ENCODE measurements at places on chromosomes 1 and 21.

GRCh38 chr21:21046063-21046462 lies 47.9 kb downstream of the NCAM2 start:
- DNase-seq = no peak

GRCh38 chr1:61202854-61203598 lies 120.7 kb downstream of the NFIA start:
- DNase-seq = no peak

DNA sequence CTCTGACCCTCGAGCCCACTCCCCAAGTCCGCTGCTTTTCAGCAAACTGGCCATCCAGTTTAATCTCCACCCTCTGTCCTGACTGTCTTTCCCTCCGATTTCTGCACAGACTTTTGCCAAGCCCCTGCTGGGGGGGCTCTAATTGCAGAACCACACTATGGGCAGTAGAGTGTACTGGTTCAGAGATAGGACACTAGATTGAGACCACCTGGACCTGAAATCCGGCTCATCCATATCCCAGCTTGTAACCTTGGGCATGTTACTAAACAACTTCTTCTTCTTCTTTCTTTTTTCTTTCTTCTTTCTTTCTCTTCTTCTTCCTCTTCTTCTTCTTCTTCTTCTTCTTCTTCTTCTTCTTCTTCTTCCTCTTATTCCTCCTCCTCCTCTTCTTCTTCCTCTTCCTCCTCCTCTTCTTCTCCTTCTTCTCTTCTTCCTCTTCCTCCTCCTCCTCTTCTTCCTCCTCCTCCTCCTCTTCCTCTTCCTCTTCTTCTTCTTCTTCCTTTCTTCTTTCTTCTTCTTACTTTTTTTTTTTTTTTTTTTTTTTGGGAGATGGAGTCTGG lies 7.7 kb downstream of the LRRC71 start:
- no peak for DNase-seq

- peak; percentile 32 for DNase-seq
These were observed 14.3 kb downstream of the QSOX1 start for GRCh38 chr1:180168786-180169639.

GRCh38 chr1:168484083-168484482 lies 59.7 kb downstream of the XCL2 start:
- no peak for DNase-seq

GRCh38 chr1:163528710-163529348 lies 207.1 kb downstream of the NUF2 start:
- no peak for DNase-seq

GRCh38 chr1:172917972-172918371 lies 132.8 kb downstream of the TNFSF18 start:
- DNase-seq = no peak

DNA sequence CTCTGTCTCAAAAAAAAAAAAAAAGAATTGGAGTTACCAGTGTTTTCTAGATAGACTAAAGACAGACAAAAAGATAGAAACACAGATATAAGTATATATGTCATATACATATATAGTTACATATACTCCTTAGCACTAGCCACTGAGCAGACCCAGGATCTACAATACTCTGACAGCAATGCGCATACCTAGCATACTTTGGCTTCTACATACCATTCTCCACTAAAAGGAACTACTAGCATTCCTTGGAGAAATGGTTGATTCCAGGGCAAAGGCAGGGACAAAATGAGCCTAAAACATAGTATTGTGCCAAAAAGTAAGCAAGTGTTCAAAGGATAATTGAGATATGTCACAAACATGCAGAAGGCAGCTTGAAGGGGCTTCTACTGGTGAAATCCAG lies 22.7 kb downstream of the SYNJ1 start:
- DNase-seq = no peak

GRCh38 chr1:157961805-157962762 lies 31.4 kb upstream of the KIRREL1 start:
- no peak for DNase-seq

DNA sequence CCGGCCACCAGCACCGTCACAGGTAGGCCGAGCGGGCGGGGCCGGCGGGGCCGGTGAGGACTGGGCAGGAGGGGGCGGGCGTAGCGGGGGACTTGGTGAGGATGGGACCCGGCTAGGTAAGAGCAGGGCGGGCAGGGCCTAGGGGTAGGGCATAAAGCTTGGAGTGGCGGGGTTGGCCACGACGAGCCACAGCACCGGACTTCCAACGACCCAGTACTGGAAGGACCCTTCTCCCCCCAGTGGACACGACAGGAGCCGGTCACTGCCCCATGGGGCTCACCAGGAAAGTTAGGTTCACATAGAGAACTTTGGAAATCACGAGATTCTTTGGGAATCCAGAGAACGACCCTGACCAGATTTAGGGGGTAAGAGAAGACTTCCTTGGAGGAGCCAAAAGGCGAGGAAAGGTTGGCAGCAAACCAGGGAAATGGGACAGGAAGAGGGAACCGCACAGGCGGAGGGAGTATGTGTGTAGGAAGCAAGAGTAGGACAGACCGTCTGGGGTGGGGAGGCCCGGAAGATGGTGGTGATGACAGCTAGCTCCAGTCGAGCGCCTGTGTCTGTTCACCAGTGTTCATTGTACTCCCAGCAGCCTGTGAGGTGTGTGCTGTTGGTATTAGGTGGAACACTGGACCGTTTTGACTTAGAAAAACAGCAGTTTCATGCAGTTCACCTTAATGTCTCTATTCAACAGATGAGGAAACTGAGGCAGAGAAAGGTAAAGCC lies 20.4 kb downstream of the ZNF362 start:
- no peak for DNase-seq

DNA sequence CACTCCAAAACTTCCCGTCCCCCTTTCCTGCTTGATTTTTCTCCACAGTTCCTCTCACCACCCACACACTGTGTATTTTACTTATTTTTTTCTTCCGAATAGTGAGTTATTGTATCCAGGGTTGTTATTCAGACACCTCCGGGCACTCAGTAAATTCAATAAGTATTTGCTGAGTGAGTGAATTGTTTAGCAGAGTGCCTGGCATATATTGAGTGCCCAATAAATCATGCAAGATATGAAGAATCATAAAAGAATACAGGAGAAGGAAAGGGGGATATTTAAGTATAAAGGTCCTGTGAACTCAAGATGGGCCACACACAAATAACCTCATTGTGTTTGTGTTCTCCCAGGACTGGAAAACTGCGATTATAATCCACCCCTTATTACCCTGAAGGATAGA lies 139.9 kb downstream of the GALNT2 start:
- no peak for DNase-seq

DNA sequence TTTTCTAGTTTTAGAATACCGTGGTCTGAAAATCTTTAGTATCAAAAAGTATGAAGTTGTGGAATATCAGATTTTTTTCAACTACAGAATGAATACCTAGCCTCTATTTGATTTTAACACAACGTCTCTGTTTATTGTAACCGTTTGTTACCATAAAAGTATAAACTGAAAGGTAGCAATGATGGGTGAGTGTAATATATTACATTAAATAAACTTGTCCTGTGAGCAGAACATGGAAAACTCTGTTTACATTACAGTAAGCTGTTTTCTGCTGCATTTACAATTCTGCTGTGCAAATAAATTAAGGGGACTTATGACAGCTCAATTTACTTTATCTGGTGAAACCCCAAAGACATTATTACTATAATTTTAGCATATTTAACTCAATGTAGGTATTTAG lies 62.5 kb downstream of the CHRM3 start:
- no peak for DNase-seq

GRCh38 chr1:211606332-211606913 lies 27.5 kb upstream of the SLC30A1 start:
- DNase-seq = no peak

GRCh38 chr1:51520700-51521248 lies 1.7 kb upstream of the EPS15 start:
- DNase-seq = no peak

GRCh38 chr1:65009724-65010420 lies 43.5 kb upstream of the JAK1 start:
- DNase-seq = no peak

GRCh38 chr1:91065337-91065736 lies 43.5 kb upstream of the ZNF644 start:
- DNase-seq = no peak

DNA sequence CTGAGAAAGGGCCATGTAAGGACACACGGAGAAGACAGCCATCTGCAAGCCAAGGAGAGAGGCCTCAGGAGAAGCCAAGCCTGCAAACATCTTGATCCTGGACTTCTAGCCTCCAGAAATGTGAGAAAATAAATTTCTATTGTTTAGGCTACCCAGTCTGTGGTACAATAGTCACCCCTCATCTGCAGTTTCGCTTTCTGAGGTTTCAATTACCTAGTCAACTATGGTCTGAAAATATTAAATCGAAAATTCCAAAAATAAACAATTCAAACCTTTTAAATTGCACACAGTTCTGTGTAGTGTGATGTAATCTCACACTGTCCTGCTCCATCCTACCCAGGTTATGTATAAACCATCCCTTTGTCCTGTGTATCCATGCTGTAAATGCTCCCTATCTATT lies 52.6 kb downstream of the ZNF644 start:
- DNase-seq = no peak

DNA sequence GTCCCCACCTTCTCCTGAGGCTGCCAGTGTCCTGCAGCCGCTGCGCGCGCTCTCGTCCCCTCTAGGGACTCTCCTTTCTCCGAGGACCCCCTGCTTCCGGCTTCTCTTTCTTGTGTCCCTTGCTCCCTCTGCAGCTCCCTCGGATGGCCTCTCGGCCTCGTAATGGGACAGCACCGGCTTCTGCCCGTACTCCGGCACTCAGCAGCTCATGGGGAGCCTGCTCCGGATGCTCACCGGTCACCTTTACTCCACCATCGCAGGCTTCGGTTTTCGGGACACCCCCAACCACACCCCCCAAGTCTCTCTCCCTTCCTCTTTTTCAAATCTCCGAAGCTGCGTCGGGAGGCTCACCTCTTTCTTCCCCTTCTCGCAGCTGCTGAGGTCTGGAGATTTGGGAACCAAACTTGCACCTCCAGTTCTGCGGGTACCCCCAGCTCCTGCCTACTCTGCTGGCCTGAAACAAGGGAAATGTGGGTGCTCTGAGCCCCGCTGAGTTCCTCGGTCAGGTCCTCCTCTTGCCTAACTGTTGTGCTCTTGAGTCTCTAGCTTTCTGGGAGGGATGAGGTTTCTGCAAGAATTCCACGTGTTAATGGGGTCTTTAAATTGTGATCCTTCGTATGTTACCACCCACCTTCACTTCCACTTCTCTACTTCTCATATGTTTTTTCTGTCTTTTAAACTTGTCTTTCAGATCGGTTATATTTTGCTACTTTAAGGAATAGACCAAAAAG lies 930 bp downstream of the CDC14A start:
- DNase-seq = no peak

DNA sequence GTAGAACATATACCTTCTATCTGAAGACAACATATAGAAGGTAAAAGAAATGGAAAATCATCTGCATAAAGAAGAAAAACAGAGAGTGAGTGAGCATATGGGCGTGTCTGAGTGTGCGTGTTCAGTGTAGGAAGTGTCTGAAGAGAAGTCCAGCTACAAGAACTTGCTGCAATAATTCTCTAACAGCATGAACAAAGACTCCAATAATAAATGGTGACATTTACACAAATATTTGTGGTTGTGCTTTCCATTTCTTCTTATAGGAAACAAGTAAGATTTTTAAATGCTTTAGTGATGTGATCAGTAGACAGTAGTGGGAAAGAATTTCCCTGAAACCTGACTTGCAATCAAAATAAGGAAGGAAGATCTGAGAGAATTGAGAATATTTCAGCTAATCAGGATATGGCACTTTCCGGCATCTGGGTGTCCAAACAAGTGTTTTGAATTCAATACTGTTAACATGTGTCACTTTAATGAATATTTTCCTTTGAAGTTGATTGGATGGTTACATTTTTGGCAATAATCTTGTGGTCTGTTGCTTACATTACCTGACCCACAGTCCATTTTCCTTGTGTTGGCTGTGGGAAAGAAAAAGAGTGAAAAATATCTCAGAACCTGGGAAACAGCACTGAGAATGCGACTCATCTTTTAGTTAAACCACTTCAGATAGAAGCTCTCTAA lies 154.0 kb downstream of the TGFB2 start:
- DNase-seq = no peak

GRCh38 chr1:226233293-226233692 lies 9.8 kb downstream of the MIXL1 start:
- no peak for DNase-seq

GRCh38 chr1:171744986-171745385 lies 3.1 kb upstream of the VAMP4 start:
- DNase-seq = no peak

GRCh38 chr1:200359610-200360163 lies 50.1 kb downstream of the ZNF281 start:
- no peak for DNase-seq

DNA sequence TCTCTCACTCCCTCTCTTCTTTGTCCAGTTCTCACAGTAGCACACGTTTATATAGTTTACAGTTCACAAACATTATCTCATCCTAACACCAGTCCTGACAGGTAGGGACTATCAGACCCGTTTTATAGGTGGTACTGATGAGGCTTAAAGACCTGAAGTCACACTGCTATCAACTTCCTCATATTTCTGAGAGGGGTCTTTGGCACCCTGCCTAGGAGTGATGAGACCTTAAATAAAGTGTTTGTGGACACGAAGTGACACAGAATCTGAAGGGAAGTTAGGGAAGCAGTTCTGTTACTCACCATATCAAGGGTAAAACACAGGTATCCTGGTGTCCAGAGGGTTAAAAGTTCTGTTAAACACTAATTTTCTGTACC lies 590 bp upstream of the TACSTD2 start:
- no peak for DNase-seq

DNA sequence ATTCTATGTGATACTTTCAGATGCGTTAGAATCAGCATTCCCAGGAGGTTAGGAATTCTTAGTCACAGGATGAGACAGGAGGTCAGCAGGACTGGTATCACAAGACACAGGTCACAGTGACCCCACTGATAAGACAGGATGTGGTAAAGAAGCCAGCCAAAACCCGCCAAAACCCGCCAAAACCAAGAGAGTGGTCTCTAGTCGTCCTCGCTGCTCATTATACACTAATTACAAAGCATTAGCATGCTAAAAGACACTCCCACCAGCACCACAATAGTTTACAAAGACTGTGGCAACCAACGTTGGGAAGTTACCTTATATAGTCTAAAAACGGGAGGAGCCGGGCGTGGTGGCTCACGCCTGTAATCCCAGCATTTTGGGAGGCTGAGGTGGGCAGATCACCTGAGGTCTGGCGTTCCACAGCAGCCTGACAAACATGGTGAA lies 13.9 kb upstream of the ACTA1 start:
- DNase-seq = no peak

- DNase-seq = peak; percentile 27
These were observed 45.7 kb downstream of the PSMG1 start for GRCh38 chr21:39137248-39138178.

GRCh38 chr1:211741116-211741515 lies 65.7 kb upstream of the NEK2 start:
- no peak for DNase-seq

- no peak for DNase-seq
These were observed 1.3 kb downstream of the FOXE3 start for GRCh38 chr1:47417170-47418044.

- DNase-seq = no peak
These were observed 458.9 kb downstream of the NCAM2 start for GRCh38 chr21:21457077-21457476.

- no peak for DNase-seq
These were observed 42.2 kb downstream of the SLC19A1 start for GRCh38 chr21:45499970-45500577.

- no peak for DNase-seq
These were observed 5.9 kb upstream of the KIF17 start for GRCh38 chr1:20723537-20724363.
